Activated CD8-positive, alpha-beta T cell treated with anti-CD3 and anti-CD28 coated beads for 36 hours (primary cell): ENCODE measurements at places on chromosomes 16 and 17. TPM values are rescaled to one million over a fixed set of nuclear protein-coding genes. Genes with fewer than 3 reads are reported as not detected.

Gene ZFP3
- 1.9 TPM for total RNA-seq

GRCh38 chr16:66894948-66895688 lies 14.8 kb downstream of the PDP2 start:
- no peak overlapping the region for H3K27ac ChIP-seq
- peaks cover 3% of the 10 kb centered on the region for H3K4me1 ChIP-seq
- no peaks in the 10 kb centered on the region for H3K27me3 ChIP-seq
- peak; percentile 77 for DNase-seq
- no peak overlapping the region for H3K4me3 ChIP-seq
- peaks cover 16% of the 10 kb centered on the region for H3K36me3 ChIP-seq

GRCh38 chr16:2686912-2687507 lies 4.7 kb downstream of the KCTD5 start:
- peak overlapping the region; percentile 58 for H3K4me3 ChIP-seq
- peaks cover 8% of the 10 kb centered on the region for H3K36me3 ChIP-seq
- peaks cover 31% of the 10 kb centered on the region for H3K4me1 ChIP-seq
- no peaks in the 10 kb centered on the region for H3K27me3 ChIP-seq
- peak; percentile 58 for DNase-seq
- peak overlapping the region; percentile 81 for H3K27ac ChIP-seq

DNA sequence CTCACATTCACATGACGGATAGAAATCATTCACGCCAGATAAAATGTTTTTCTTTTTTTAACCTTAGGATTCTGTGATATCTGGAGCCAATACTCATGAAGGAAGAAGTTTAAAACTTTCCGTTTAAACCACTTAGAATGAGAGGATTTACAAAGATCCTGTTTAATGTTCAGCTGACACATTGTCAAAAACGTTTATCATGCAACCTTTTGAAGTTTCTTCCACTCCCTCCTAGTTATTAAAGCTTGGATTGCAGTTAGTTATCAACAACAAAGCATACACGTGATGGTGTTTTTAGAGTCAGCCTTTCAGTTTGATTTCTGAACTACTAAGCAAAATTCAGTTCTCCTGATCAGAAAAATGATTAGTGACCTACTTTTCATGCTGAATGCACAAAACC lies 143.3 kb upstream of the AXIN2 start:
- H3K36me3 ChIP-seq = no peaks in the 10 kb centered on the region
- H3K27ac ChIP-seq = no peak overlapping the region
- H3K4me3 ChIP-seq = no peak overlapping the region

DNA sequence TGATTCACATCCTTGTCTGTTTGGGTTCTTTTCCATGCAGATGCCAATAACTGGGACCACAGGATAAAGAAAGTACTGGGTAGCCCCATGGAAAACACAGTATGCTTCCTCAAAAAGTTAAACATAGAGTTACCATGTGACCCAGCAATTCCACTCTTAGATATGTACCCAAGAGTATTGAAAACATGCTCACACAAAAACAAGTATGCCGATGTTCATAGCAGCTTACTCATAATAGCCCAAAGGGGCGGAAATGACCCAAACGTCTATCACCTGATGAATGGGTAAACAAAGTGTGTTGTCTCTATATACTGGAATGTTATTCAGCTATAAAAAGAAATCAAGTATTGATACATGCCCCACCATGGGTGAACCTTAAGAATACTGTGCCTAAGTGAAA lies 55.4 kb downstream of the CYB5B start:
- no peaks in the 10 kb centered on the region for H3K27me3 ChIP-seq
- no peak for DNase-seq
- H3K36me3 ChIP-seq = no peaks in the 10 kb centered on the region
- H3K27ac ChIP-seq = no peak overlapping the region
- no peak overlapping the region for H3K4me3 ChIP-seq
